ENCODE measurements at places on chromosomes 12 and 14.
A peak's percentile ranks its signal among the peaks of the same experiment; 100 is the strongest.

DNA sequence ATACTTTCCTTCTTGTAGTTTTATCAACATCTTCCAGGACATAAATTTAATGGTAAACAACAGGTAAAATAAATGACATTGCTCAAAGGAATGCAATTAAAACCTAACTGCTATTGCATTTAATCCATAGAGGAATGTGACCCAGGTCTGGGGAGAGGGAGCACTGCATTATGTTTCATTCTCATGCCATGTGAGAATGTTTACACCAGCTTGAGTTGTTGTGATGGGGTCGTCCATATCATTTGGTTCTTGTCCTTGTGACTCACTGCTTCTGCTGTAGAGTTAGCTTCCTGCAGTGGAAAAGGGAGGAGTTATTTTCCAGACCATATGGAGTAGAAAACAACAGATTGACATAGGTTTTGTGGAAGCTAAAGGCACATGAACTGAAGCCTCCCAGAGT lies 129.3 kb upstream of the PMCH start:
- no peaks in the 10 kb centered on the region for H3K27me3 ChIP-seq
- no peaks in the 10 kb centered on the region for H3K36me3 ChIP-seq
- no peak overlapping the region for H3K27ac ChIP-seq
- no peaks in the 10 kb centered on the region for H3K4me1 ChIP-seq
- DNase-seq = no peak
- no peak overlapping the region for H3K4me3 ChIP-seq

GRCh38 chr14:44339231-44339630 lies 167.9 kb downstream of the FSCB start:
- H3K36me3 ChIP-seq = no peaks in the 10 kb centered on the region
- H3K27me3 ChIP-seq = no peaks in the 10 kb centered on the region
- H3K27ac ChIP-seq = no peak overlapping the region
- no peak for DNase-seq

GRCh38 chr14:57302883-57303282 lies 34.1 kb downstream of the AP5M1 start:
- no peaks in the 10 kb centered on the region for H3K36me3 ChIP-seq
- no peak for DNase-seq
- H3K4me1 ChIP-seq = no peaks in the 10 kb centered on the region
- H3K27me3 ChIP-seq = no peaks in the 10 kb centered on the region
- H3K4me3 ChIP-seq = no peak overlapping the region

- H3K27me3 ChIP-seq = peaks cover 61% of the 10 kb centered on the region
- DNase-seq = no peak
- H3K4me3 ChIP-seq = peak overlapping the region; percentile 42
- H3K27ac ChIP-seq = no peak overlapping the region
- H3K4me1 ChIP-seq = peaks cover 17% of the 10 kb centered on the region
Observed at GRCh38 chr14:70188322-70188658, 461 bp downstream of the SLC8A3 start.

GRCh38 chr12:32507942-32508320 lies 108.6 kb downstream of the FGD4 start:
- no peak for DNase-seq
- no peaks in the 10 kb centered on the region for H3K27me3 ChIP-seq
- H3K4me3 ChIP-seq = no peak overlapping the region
- no peaks in the 10 kb centered on the region for H3K4me1 ChIP-seq
- H3K36me3 ChIP-seq = no peaks in the 10 kb centered on the region

- no peaks in the 10 kb centered on the region for H3K36me3 ChIP-seq
- no peak overlapping the region for H3K4me3 ChIP-seq
- DNase-seq = no peak
- H3K4me1 ChIP-seq = no peaks in the 10 kb centered on the region
- no peak overlapping the region for H3K27ac ChIP-seq
Observed at GRCh38 chr12:27772328-27773049, 7.5 kb upstream of the KLHL42 start.

GRCh38 chr12:122184517-122184916 lies 1.6 kb downstream of the LRRC43 start:
- H3K27me3 ChIP-seq = no peaks in the 10 kb centered on the region
- no peak overlapping the region for H3K27ac ChIP-seq
- H3K4me3 ChIP-seq = no peak overlapping the region
- H3K36me3 ChIP-seq = no peaks in the 10 kb centered on the region

DNA sequence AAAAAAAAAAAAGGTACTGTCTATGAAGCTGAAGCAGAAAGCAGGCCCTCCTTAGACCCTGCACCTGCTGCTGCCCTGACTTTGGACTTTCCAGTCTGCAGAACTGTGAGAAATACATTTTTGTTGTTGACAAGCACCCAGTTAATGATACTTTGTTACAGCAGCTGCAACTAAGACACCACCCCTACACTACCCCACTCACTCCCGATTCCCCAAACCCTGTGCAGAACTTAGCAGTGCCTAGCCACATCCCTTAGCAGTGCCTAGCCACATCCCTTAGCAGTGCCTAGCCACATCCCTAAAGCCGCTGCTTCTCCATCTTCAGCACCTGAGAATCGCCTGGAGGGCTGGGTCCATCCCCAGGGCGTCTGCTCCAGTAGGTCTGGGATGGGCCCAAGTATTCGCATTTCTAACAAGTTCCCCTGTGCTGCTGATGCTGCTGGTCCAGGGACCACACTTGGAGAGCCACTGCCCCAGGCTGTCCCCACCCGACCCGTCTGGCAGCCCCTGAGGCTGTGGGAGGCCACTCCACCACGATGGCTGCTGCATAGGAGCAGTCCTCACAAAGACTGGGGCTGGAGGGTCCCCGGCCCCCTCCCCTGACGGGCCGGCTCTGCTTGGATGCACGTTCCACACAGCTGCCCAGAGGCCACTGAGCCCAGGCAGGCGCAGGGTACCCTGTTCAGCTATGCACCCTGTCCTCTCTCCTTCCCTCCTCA lies 10.8 kb upstream of the PPP1R13B start:
- H3K36me3 ChIP-seq = no peaks in the 10 kb centered on the region
- no peak for DNase-seq
- H3K4me1 ChIP-seq = no peaks in the 10 kb centered on the region
- H3K4me3 ChIP-seq = no peak overlapping the region

- DNase-seq = peak; percentile 40
- no peaks in the 10 kb centered on the region for H3K36me3 ChIP-seq
- peak within 1 kb of the TSS; percentile 89 for H3K27ac ChIP-seq
- H3K27me3 ChIP-seq = no peaks in the 10 kb centered on the region
- H3K4me1 ChIP-seq = peaks cover 18% of the 10 kb centered on the region
- peak within 1 kb of the TSS; percentile 78 for H3K4me3 ChIP-seq
Observed at GRCh38 chr12:55965941-55966407, at the start of gene PMEL. TSS of gene PMEL (minus strand) at chr12:55966042. CDS start at chr12:55966011, 31 bp downstream.

GRCh38 chr12:2934371-2934770 lies 24.8 kb upstream of the TEAD4 start:
- peaks cover 92% of the 10 kb centered on the region for H3K36me3 ChIP-seq
- no peak overlapping the region for H3K27ac ChIP-seq
- no peaks in the 10 kb centered on the region for H3K27me3 ChIP-seq
- DNase-seq = peak; percentile 29
- no peak overlapping the region for H3K4me3 ChIP-seq

DNA sequence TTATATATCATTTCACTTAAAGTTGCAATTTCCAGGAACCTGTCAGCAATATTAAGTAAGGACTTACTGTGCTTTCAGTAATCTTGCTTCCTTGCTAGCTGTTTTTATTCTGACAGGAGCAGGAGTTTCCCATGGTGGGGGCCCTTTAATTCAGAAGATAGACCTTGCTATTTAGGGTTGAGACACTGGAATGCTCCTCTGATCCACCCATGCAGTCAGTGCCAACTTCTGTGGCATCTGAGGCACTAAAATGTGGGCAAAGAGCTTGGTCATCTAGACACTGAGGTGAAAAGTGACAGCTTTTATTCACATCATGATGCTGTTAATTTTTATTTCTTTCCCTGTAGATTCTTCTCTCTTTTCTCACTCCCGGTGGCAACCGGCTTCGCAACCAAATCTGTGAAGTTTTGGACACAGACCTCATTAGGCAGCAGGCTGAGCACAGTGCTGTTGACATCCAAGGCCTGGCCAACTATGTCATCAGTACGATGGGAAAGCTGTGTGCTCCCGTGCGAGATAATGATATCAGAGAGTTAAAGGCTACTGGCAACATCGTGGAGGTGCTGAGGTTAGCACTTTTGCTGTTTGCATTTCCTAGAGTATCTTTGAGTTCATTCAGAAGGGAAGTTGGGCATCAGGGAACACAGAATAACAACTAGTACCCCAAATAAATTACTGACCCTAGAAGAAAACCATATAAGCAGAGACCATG lies 18.8 kb downstream of the TCP11L2 start:
- no peaks in the 10 kb centered on the region for H3K27me3 ChIP-seq
- no peak overlapping the region for H3K27ac ChIP-seq
- no peak for DNase-seq
- peaks cover 99% of the 10 kb centered on the region for H3K36me3 ChIP-seq

DNA sequence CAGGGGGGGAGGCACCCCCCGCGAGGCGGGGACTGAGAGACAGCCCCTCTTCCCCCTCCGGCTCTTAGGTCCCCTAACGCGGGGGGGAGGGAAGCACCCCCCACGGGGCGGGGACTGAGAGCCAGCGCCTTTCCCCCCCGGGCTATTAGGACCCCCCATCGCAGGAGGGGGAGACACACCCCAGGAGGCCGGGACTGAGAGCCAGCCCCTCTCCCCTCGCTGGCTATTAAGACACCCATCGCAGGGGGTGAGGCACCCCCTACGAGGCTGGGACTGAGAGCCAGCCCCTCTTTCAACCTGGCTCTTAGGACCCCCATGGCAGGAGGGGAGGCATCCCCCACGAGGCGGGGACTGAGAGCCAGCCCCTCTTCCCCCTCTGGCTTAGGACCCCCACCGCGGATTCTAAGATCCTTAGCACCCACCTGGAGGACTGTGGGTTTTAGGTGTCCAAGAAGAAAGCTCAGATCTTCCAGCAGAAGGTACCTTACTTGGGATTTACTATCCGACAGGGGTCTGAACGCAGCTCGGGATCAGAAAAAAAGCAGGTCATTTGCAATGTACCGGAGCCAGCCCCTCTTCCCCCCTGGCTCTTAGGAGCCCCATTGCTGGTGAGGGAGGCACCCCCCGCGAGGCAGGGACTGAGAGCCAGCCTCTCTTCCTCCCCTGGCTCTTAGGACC lies 197.8 kb upstream of the PZP start:
- DNase-seq = no peak
- no peaks in the 10 kb centered on the region for H3K27me3 ChIP-seq
- H3K4me1 ChIP-seq = no peaks in the 10 kb centered on the region
- no peak overlapping the region for H3K27ac ChIP-seq
- H3K36me3 ChIP-seq = no peaks in the 10 kb centered on the region
- no peak overlapping the region for H3K4me3 ChIP-seq

DNA sequence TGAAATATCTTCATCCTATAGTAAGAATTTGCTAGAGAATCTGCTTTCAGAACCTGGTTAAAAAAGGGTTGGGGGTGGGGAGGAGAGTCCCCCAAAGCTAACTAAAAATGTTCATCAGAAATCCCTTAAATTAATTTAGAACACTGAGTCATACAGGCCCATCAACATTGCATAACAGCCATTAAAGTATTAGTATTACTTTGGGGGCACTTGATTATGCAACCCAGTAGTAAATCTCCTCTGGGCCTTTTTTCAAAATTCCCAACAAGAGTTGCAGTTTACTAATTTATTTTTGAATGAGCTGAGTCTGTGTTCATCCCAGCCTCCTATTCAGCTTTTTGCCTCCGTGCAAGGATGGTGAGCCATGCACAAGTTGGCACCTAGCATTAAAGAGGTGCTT lies 8.8 kb upstream of the SLC24A4 start:
- DNase-seq = no peak
- H3K27ac ChIP-seq = no peak overlapping the region
- no peaks in the 10 kb centered on the region for H3K4me1 ChIP-seq
- H3K27me3 ChIP-seq = no peaks in the 10 kb centered on the region
- H3K36me3 ChIP-seq = no peaks in the 10 kb centered on the region

DNA sequence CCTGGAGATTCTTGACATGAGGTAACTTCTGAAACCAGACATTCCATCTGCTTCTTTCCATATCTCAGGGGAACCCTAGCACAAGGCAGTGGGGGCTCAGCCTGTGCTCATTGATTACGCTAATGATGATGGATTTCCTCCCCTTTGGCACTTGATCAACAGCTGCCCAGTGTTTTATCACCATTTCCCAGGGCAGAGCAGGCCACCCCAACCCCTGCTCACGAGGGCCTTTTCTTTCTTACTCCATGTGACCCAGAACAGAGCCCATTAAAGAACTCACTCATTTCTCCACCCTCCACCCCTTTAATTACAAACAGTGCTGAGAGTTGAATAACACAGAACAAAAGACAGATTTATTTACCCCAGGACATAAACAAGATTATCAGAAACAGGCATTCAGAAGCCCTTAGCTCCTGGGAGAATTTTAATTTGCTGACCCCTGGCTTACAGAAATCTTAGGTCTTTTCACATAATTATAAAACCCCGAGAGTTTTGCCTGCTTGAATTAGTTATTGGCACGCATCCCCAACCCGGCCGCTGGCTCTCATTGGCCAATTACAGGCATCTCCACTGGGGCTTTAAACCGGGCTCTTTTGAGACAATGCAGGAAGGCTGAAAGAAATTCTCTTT lies 32.0 kb upstream of the CCDC60 start:
- no peak overlapping the region for H3K27ac ChIP-seq
- no peak overlapping the region for H3K4me3 ChIP-seq
- no peaks in the 10 kb centered on the region for H3K36me3 ChIP-seq
- H3K4me1 ChIP-seq = no peaks in the 10 kb centered on the region
- H3K27me3 ChIP-seq = no peaks in the 10 kb centered on the region
- no peak for DNase-seq
